ENCODE measurements at places on chromosomes 4 and X.

- DNase-seq, result no peak
Measured at GRCh38 chr4:86857341-86858052, 8.3 kb upstream of the SLC10A6 start.

DNA sequence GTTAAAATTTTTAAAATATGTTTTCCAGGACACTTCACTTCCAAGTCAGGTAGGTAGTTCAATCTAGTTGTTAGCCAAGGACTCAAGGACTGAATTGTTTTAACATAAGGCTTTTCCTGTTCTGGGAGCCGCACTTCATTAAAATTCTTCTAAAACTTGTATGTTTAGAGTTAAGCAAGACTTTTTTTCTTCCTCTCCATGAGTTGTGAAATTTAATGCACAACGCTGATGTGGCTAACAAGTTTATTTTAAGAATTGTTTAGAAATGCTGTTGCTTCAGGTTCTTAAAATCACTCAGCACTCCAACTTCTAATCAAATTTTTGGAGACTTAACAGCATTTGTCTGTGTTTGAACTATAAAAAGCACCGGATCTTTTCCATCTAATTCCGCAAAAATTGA is 49.7 kb downstream of the XIAP start:
- DNase-seq, result no peak

DNA sequence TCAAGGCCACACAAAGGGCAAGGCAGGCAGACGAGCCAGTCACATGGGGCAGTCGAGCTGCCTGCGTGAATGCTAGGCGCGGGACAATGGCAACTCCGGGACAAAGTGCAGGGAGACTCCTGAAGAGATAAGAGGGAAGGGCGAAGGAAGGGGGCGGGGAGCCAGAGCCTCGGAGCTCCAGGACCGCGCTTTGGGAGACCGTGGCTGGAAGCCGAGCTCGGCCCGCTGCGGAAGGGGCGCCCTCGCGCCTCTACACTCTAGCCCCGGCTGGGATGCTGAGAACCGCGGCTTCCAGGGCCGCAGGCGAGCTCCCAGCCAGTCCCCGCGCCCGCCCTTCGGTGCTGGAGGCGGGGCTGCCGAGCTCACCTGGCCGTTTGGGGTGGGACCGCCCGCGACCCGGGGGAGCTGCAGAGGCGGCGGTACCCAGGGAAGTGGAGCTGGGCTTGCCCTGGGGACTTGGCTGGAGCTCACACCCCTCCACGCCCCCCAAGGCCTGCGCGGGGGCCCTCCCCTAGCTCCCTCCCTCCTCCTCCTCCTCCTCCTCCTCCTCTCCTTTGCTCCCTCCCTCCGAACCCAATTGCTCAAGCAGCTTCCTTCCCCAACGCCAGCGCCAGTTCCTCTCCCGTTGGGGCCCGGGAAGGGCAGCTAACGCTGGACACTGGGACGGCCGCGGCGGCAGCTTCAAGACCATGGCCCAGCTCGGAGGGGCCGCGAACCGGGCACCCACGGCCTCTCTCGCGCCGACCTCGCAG is at the start of gene SOWAHD:
Gene SOWAHD, plus strand, starts transcription at position 610 of the 752 bp plus-strand sequence. Its CDS starts 80 bp downstream, at position 690.
- no peak for DNase-seq

DNA sequence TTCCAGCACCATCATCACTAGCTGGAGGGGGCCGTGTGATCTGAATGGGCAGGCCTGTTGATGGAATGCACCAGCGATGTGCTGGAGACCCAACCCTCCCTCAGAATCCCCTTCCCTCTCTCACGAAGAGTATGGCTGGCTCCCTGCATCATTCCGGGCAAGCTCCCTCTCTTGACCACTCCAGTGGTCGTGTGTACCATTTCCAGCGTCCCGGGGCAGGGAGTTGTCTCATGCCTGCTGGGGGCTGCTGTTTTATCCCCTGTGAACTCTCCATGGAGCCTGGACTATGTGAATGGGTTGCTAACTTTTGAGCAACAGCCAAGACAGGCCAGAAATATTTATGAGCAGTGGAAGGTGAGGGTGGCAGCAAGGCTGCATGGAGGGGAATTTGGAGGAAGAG is 8.1 kb downstream of the CSAG1 start:
- no peak for DNase-seq

GRCh38 chrX:152821145-152821765 is 9.3 kb downstream of the CETN2 start:
- DNase-seq, result no peak

- no peak for DNase-seq
Measured at GRCh38 chrX:32788936-32789335, 422.4 kb downstream of the DMD start.

GRCh38 chr4:38743866-38744265 is 38.9 kb downstream of the TLR10 start:
- DNase-seq, result no peak

DNA sequence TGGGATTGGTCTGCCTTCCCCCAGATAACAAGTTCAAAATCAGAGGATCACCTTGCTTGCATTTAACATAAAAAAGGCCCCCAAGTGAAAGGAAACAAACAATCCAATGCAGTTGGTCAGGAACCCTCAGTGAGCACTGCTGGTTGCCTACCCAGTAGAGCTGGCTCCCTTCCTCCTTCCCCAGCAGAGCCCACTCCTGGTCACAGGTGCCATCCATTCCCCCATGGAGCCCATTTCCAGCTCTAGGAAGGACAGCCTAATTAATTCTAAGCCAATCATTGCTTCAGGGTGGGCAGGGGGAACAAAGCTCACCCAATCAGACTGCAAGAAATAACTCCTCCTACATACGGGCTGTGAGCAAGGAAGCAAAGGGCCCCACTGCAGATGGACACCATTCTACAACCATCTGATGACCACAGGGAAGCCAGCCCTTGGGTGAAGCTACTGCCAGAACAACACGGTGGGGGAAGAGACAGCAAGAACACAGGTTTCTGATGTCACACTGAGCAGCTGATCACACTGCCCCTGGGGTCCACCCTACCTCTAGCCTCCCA is 86.5 kb downstream of the SH3KBP1 start:
- DNase-seq, result no peak

DNA sequence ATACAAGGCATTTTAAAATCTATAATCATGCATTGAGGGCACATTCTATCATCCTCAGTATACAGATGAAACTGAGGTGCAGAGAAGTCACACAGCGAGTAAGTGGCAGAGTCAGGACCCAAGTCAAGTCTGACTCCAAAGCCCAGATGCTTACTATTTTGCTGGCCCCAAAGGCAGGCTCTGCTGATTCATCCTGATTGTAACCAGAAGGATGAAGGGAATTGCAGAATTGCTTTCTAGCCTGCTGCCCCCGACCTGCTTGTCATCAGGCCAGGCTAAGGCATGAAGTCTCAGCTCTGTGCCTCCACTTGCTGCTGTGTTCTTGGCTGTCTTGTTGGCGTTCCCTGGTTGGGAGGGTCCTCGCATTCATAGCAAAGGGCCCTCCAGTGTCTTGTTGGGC is 62.7 kb downstream of the SLC9A6 start:
- no peak for DNase-seq

DNA sequence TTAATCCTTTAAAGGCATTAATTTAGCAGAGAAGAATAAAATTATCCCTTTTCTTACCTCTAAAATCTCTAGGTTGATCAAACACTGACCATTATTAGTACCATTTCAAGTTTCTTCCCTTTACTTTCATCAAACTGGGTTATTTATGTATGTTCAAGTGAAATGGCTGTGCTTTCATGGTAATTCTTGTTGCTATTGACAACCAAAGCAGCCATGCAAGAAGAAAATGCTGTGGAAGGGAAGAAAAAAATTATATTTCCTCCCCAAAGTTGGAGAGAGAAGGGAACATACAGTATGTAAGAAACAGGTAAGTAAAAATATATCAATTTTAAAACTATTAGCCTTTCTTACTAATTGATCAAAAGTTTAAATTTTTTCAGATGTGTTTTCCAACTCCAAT is 16.2 kb downstream of the NPNT start:
- no peak for DNase-seq

- DNase-seq, result no peak
Measured at GRCh38 chr4:55866973-55867574, 13.6 kb downstream of the EXOC1 start.

- no peak for DNase-seq
Measured at GRCh38 chrX:150365990-150366911, 3.1 kb downstream of the MAMLD1 start.

GRCh38 chrX:102765809-102766208 is 45.3 kb downstream of the GPRASP3 start:
- no peak for DNase-seq

- no peak for DNase-seq
Measured at GRCh38 chr4:178599521-178599920, 1157.3 kb upstream of the AGA start.

GRCh38 chr4:36322921-36323354 is 41.5 kb downstream of the DTHD1 start:
- DNase-seq, result peak; percentile 18

GRCh38 chr4:7337196-7338058 is 97.3 kb downstream of the PSAPL1 start:
- no peak for DNase-seq

DNA sequence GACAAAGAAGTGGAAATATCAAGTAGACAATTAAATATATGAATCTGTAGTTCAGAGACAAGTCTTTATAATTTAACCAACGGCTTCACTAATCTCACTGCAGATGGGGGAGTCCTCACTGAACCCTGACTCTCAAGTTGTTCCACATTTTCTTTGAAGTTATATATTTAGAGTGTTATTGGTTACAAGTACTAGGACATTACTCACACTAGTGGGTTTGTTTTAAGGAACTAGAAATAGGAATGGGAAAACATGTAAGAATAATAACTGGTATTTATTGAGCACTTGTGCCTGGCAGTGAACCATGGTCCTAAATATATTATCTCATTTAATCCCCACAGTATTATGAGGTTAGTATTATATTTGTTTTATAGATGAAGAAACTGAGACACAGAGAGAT is 22.0 kb downstream of the MND1 start:
- DNase-seq, result no peak

DNA sequence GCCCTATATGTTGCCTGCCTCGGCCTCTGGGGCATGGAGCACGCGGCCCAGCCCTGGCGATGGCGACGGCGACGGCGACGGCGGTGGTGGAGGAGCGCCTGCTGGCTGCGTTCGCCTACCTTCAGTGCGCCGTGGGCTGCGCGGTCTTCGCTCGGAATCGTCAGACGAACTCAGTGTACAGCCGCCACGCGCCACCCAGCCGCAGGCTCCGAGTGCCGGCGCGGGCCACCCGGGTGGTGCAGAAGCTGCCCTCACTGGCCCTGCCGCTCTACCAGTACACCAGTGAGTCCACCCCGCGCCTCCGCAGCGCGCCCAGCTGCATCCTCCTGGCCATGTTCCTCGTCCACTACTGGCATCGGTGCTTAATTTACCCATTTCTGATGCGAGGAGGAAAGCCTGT is 83.7 kb upstream of the F9 start:
- DNase-seq, result no peak

- DNase-seq, result no peak
Measured at GRCh38 chr4:60948008-60948407, 252.1 kb upstream of the ADGRL3 start.

Measured in activated CD4-positive, alpha-beta T cell treated with anti-CD3 and anti-CD28 coated beads, Interleukin-2, amount 50 U/mL, for 4 hours (primary cell).